ENCODE measurements at places on chromosomes 12 and 14.

- DNase-seq = peak; percentile 5
Observed at GRCh38 chr12:107903341-107904061, 129.0 kb downstream of the ASCL4 start.

GRCh38 chr14:67566908-67567307 lies 33.2 kb downstream of the PIGH start:
- DNase-seq = no peak

GRCh38 chr12:113831016-113831415 lies 135.1 kb downstream of the RBM19 start:
- no peak for DNase-seq

DNA sequence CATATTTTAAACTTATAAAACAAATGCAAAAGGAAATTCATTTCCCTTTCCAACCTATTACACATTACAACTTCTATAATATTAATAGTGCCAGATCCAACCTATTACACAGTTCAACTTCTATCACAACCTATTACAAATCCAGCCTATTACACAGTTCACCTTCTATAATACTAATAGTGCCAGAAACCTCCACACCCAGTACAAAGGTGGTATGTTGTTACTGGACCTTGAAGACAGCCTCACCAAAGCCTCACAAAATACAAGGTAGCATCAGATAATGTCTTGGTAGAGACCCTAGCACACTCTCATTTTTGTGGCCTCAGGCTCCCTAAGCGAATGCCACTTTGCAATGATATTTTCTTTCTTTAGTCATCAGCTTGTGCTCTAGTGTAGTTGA lies 68.7 kb upstream of the PELI2 start:
- DNase-seq = no peak

- peak; percentile 43 for DNase-seq
Observed at GRCh38 chr14:100305324-100306100, 732 bp downstream of the SLC25A29 start.

- no peak for DNase-seq
Observed at GRCh38 chr12:124401704-124402221, 106.9 kb downstream of the RFLNA start.

DNA sequence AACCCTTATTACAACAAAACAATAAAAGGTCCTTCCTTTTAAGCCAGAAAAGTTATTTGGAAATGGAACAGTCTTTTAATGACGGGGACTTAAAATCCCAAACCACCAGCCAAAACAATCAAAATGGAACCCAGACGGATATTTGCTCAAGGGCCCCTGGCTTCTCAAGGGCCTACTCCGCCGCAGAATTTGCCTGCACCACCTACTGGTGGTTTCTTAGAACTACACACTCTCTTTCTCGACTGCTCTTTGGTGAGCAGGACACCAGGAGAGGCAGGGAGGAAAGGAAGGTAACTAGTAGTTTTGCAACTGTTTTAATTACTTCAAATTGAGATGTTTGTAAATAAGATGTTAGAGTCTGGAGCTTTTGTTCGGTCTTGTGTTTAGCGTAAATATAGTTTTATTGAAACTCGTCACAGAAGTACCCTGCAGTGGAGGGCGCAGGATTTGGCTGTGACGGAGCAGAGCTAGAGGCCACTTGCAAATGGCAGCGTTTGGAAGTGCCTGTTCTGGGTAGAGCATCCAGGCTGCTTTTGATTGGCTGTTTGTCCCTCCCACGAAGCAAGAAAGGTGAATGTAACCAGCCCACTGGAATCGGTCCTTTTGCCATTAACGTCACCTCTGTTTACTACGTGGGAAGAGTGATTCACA lies 238.5 kb downstream of the CACNA1C start:
- peak; percentile 37 for DNase-seq

GRCh38 chr14:96455588-96455987 lies 46.6 kb upstream of the PAPOLA start:
- no peak for DNase-seq

DNA sequence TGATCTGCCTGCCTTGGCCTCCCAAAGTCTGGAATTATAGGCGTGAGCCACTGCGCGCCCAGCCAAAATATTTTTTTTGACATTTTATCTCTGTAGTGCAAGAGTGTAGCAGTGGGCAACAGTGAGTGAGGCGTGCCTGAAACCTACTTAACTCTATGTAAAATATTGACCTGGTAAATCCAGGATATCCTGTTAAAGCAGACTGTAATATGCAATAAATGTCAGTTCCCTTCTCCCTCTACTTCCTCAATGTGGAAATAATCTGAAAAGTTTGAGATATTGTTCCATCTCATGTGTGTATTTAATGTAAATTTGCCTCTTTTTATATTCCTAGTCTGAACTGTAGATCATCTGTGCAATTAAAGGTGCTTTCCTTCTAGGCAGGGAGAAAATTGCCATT lies 9.5 kb upstream of the CDK17 start:
- no peak for DNase-seq

DNA sequence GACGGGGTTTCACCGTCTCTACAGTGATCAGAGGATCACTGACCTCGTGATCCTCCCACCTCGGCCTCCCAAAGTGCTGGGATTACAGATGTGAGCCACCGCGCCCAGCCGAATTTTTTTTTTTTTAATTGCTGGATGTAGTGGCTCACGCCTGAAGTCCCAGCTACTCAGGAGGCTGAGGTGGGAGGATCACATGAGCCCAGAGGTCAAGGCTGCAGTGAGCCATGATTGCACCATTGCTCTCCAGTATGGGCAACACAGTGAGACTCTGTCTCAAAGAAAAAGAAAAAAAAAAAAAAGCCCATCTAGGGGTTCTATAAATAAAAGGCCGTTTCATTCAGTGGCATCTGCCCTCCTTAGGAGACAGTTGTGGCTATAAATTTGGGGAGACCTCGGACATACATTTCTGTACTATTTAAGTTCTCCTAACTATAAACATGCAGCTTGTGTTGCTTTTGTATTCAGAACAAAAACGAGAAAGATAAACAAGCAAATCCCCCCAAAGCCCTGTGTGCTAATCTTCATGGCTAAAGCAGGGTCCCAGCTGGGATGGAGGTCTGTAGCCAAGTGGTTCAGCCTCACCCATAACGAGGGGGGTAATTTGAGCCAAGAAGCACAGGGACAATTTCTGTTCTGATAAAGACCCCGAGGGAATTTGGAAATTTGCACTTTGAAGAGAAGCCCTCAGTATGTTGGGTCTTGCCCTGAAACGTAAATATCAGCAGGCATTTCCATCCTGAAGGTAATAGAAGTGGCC lies 35.0 kb upstream of the BCL7A start:
- DNase-seq = no peak

DNA sequence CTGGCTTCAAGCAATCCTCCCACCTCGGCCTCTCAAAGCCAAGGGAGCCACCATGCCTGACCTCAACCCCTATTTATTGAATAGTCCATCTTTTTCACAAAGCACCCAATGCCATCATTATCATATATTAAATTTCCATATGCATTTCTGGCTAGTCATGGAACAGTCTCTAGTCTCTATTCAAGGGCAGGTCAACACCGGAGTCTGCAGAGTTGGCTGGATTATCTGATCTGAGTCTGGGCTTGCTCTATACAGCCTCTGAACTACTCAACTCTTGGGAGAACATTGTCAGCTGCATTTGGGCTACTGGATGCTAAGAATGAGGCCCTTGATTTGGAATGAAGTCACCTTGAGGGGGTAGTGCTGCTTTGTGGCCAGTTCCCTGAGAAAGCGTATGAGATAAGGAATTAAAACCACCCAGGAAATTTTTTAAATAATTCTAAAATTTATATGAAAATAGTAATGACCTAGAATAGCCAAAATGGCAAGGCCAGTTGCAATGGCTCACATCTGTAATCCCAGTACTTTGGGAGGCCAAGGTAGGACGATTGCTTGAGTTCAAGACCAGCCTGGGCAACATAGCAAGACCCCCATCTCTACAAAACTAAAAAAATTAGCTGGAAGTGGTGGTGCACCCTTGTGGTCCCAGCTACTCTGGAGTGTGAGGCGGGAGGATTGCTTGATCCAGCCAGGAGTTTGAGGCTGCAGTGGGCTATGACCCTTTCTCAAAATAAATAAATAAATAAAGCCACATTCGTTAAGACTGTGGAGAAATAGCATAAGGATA lies 6.9 kb upstream of the NAA25 start:
- no peak for DNase-seq

- no peak for DNase-seq
Observed at GRCh38 chr12:119578112-119578511, 15.5 kb upstream of the TMEM233 start.

DNA sequence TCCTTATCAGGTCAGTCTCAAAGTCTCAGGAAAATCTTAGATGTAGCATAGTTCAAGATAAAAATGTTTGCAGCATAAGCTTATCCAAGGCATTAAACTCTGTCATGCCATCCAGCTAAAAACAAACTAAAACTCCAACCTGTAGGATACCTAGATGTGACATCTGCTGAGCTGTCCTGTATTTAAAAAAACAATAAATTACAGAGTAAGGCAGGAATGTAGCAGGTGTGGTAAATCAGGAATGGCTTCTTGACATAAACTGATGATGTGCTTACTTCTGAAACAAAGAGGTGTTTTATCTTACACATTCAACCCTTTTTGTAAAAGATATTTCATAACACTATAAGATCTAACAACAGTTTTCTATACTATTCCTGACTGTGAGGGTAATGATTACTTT lies 30.6 kb upstream of the DLGAP5 start:
- no peak for DNase-seq

GRCh38 chr14:51954657-51955056 lies 34.7 kb upstream of the RTRAF start:
- DNase-seq = no peak

- no peak for DNase-seq
Observed at GRCh38 chr14:71733210-71733883, 198.9 kb upstream of the RGS6 start.

GRCh38 chr12:89433634-89434033 lies 81.3 kb upstream of the DUSP6 start:
- no peak for DNase-seq

GRCh38 chr12:94789510-94790225 lies 139.3 kb upstream of the TMCC3 start:
- DNase-seq = no peak

DNA sequence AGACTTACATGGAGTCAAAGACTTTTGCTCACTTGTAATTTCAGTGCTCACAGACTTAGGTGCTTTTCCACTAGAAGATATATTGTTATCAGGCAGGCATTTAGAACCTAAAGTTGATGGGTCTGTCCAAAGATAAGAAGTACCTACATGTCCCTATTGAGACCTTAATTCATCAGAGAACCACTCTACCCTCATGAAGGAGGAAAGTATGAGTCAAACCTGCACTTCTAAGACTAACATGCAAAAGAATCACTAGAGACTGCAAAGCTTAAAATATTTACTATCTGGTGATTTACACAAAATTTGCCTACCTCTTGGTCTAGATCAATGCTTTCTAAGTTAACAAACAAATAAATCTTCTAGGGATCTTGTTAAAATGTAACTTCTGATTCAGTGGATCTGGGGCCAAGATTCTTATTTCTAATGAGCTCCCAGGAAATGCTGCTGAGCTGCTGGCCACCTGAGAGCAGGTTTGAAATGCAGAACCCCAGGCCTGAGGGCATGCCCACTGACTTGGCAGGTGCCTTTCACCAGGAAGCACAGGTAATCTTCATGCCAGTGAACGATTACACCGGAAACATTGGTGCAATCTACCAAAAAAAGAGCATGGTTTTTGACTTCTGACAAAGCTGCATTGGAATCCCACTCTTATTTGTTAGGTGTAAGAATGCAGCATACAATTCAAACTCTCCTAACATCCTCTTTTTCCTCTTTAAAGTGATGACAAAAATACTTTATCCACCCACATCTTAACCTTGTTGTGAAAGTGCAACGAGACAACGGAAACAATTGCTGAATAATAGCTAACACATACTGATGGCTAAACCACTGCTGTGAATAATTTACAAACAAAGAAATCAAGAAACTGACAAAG lies 214.2 kb downstream of the ADAMTS20 start:
- DNase-seq = no peak

GRCh38 chr12:69348162-69348938 lies at the start of gene LYZ:
Gene LYZ, plus strand, starts transcription at chr12:69348381. Its CDS starts 28 bp downstream, at chr12:69348409.
- DNase-seq = no peak

GRCh38 chr14:29743531-29743930 lies 184.1 kb downstream of the PRKD1 start:
- no peak for DNase-seq

DNA sequence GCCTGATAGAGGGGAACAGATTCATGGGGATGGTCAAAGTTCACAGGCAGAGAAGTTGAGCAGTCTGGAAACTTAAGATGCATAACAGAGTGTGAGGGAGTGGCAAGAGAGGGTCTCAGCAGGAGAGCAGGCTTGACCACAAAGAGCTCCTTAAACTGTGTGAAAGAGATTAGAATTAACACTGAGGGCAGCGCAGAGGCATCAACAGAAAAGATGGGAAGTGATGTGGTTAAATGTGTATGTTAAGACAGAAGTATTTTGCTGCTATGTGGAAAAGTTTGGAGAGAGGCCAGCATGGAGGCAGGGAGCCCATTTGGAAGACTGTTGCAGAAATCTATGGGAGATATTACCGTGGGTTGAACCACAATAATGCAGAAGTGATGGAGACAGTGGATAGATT lies 122.7 kb upstream of the LMNTD1 start:
- no peak for DNase-seq

DNA sequence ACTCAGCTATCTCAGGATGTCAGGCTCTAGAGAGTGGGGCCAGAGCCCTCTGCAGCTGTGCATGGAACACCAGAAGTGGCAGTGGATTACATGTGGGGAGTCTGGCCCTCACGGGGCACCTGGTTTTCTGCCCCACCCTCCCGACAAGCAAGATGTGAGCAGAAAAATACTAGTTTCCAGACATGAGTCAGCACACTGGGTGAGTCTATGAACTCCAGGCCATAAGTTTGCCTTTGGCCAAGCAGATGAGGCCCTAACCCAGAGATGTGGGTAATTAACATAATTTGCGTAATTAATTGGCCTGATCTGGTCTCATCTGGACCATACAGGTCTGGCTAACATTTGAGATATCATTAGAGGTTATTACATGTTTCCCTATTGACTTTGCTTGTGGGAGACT lies 37.7 kb upstream of the SLC24A4 start:
- no peak for DNase-seq

GRCh38 chr12:131122631-131123030 lies 168.9 kb downstream of the ADGRD1 start:
- DNase-seq = no peak

- DNase-seq = no peak
Observed at GRCh38 chr12:132430838-132431774, 58.8 kb upstream of the FBRSL1 start.

DNA sequence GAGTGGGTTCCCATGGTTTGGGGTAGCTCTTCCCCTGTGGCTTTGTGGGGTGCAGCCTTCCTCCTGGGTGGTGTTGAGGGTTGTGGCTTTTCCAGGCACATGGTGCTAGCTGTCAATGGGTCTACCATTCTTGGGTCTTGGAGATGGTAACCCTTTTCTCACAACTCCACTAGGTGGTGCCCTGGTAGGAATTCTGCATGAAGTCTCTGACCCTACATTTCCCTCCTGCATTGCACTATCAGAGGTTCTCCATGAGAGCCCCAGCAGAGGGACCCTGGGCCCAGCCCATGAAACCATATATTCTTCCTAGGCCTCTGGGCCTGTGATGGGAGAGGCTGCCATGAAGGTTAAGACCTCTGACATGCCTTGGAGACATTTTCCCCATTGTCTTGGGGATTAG lies 1093.3 kb downstream of the SLC16A7 start:
- no peak for DNase-seq

Measured in CD4-positive, alpha-beta T cell treated with Interleukin-2 at 100 ng/mL for 4 hours (primary cell).